ENCODE measurements at places on chromosomes 16 and 17.

DNA sequence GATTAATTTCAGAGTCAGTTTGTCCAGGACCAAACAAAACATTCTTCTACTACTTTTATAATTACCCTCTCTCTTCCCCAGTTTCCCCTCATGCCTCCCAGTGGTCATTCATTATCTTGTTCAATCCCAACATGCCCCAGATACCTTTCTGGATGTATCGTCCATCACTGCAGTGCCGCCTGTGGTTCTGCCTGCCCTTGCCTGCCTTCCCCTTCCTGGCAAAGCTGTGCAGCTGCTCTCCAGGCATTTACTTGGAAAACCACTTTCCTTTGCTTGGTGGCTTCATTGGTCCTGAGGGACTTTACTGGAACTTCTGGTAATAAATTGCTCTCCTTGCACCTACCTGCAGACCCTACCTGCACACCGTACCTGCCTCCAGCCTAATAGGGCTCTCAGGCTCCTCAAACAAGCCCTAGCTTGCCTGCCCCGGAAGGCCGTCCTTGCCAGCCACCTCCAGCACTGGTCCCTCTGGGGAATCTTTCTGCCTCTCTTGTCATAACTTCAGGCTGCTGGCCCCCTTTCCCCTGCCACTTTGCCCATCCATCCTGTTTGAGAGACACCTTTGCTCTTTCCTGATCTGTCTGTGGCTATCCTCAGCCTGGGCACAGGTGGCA, 19.5 kb upstream of the MSI2 start:
- no peak for DNase-seq

DNA sequence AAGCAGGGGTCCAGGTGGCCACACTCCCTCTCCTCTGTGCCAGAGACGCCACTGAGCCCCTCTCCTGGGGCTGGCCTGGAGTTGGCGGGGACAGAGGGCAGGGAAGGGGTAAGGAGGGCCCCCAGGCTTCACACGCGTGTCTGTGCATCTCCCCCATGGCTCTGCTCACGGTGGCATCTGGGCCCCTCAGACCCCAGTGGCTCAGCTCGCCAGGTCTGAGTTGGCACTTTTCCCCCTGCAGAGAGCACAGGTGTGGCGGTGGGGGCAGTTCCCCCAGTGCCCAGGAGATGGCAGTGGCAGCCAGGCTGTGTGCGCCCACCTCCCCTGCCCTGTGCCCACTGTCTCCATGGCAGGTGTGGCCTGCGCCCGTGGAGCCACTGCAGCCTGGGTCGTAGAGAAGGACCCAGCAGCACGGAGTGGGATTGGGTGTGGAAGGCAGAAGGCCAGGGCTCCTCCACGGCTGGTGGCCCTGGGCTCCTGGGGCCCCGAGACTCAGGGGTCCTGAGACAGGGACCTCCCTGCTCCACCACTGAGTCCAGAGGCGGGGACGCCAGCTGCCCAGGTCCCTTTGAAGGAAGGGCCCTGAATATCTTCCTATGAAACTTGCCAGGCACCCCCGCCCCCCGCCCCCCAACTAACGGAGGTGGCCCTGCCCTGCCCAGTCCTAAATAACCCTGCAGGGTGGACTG, 4.3 kb upstream of the APRT start:
- no peak for DNase-seq

DNA sequence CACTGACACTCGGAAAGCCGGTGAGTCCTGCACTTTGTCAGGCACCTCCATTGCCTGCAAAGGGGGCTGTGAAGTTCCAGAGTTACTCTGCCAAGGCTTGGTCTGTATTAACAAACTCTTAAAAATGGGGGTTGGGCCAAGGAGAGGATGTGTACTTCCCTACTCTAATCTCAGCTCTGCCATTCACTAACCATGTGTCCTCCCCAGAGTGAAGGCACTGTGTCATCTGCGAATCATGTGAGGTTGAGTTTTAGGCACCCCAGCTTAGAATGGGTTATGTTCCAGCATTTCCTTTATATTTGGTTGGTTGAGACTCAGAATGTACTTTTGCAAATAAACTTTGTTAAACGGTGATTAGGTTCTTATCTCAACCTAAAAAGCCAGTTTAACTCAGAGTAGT, 24.9 kb downstream of the ERCC4 start:
- DNase-seq = no peak

- DNase-seq = no peak
Observed at GRCh38 chr17:80504686-80505413, 28.4 kb upstream of the NPTX1 start.

GRCh38 chr17:64306850-64307463, 43.9 kb upstream of the TEX2 start:
- peak; percentile 42 for DNase-seq

DNA sequence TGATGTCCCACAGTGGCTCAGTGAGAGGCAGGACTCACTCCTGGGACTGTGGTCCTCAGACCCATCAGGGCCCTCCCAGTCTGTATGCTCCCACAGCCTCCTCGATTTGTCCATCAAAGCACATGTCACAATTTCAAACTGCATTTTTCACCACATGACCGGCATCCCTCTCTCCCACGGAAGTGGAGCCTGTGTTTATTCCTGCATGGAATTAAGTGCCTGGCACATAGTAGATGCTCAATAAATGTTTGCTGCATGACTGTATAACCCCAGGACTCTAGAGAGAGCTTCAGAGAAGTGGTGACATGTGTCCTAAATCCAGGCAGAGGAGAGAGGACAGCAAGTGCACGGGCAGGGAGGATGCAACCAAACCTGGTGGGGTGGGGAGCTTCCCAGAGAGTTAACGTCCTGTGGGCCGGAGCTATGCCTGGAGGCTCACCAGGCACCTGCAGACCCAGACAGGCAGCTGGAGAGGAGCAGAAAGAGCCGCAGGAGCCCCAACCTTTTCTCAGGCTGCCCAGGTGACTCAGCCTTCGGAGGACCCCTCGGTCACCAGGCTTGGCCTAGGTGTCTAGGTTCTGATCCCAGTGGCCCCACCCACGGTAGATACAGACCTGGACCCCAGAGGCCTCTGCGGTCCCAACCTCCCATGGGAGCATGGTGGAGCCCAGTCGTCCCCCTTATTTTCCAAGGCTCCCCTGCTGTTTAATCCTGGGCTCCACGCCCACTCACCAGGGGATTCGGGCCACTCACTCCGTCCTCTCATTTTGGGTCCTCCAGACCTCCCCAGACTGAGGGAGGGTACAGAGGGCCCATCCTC, 5.8 kb downstream of the CDH5 start:
- no peak for DNase-seq

- no peak for DNase-seq
Observed at GRCh38 chr17:40419559-40420331, 2.0 kb upstream of the TOP2A start.

DNA sequence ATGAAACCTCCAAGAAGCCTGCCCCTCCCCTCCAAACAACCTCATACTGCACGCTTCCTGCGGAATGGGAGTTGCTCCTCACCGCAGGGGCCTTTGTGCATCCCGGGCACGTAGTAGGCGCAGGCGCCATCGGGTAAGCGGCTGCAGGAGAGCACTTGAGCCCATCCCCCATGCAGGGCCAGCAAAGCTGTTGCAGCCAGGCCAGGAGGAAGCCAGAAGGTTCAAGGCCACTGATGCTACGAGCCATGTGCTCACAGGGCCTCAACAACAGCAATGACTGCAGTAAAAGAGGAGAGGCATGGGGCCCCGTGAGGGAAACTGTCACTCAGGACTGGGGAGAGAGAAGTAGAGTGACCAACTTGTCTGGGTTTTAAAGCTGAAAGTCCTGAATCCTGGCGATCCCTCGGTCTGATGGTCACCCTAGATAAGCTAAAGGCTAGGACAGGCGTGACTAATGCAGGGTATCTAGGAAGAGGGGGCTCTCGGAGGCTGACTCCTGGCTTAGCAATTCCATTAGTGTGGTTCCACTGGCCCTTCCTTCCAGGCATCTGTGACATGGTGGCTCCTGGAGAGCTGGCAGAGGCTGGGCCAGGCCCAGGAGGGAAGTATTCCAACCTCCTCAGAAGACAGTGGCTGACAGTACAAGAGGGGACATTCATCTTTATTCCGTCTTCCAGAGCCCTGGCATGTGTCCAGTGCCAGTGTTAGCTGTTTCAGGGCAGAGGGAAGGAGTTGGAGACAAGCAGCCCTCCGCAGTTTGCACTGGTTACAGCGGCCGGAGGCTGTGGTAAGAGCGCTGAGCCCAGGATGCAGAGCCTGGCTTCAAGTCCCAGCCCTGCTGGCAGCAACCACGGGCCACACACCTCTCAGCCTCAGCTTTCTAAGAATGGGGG, 20.8 kb downstream of the GOSR2 start:
- DNase-seq = peak; percentile 70

- DNase-seq = no peak
Observed at GRCh38 chr17:31493656-31494155, 102.2 kb downstream of the RAB11FIP4 start.

GRCh38 chr17:27906623-27907022, 13.5 kb upstream of the LYRM9 start:
- no peak for DNase-seq

DNA sequence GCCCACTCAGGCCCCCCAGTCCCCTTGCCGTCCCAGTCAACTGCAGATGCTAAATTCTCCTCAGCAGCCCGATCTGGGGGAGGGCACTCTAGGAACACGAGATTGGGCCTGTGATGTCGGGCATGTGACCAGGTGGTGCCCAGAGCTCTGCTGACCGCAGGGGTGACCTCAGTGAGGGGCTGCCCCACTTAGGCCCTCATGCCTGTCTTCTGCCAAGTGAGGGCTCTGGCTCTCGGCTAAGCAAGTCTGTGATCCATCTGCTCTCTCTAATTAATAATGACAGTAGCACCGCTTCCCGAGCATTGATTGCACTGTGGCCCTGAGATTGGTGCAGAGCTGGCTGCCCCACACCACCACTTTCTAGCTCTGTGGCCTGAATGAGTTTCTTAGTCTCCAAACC, 138.8 kb downstream of the MRM1 start:
- no peak for DNase-seq

GRCh38 chr17:81295676-81296381, 722 bp upstream of the SLC38A10 start:
- no peak for DNase-seq

GRCh38 chr16:11609474-11610120, 22.9 kb upstream of the LITAF start:
- DNase-seq = no peak

GRCh38 chr17:67983383-67983688, 12.9 kb downstream of the C17orf58 start:
- DNase-seq = no peak

DNA sequence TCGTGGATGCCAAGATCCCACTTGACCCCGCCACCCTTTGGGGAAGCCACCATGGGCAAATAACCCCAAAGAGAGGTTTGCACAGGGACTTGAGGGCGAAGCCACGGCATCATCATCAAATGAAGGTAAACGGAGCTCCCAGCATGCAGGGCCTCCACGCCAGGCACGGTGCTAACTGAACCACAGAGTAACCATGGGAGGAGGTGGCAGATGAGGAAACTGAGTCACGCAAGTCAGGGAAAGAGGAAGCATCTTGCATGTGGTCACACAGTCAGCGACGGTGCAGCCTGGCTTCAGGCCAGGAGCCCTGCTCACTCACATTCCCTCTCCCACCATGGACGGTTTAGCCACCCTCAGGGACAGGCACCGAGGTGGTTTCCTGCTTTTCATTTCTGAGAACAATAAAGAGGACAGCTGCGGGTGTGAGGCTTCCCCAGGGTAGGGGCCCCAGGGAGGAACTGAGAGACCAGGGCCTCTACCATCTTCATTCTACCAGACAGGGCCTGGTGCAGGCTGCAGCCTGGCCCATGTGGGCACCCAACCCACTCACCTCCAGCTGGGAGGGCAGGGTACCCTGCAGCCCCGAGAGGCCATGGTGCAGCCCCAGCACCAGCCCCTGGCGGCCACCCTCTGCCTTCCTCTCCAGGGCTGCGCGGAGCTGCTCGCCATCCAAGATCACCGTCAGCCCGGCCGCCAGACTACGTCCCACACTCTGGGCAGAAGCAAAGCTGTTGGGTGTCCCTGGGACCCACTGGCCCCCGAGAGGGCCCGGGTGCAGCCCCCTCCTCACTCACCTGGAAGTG, 78.3 kb downstream of the RMI2 start:
- no peak for DNase-seq

DNA sequence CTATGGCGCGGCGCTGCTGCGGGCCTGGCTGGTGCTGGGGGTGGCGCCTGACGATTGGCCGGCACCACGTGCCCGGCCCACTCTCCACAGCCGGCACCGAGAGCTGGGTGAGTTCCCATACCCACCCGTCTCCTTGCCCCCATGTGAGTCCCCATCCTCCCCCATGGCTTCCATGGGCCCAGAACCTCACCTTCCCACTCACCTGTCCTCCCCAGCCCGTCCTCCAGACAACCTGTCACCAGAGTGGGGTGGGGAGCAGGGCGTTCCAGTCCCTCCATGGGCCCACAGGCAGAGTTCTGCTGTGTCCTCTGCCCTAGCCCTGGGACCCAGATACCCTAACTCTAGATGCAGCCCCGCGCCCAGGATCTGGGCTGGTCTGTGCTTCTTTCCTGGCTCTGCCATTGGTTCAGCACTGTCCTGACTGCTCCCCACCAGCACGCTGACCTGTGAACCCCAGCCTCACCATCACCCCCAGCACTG, 5.5 kb downstream of the ARMC5 start:
- no peak for DNase-seq

- DNase-seq = no peak
Observed at GRCh38 chr16:4364196-4365013, 7.2 kb upstream of the VASN start.

GRCh38 chr16:30853758-30854157, 40.1 kb downstream of the BCL7C start:
- DNase-seq = no peak

- no peak for DNase-seq
Observed at GRCh38 chr16:84785843-84786581, 33.8 kb upstream of the CRISPLD2 start.

DNA sequence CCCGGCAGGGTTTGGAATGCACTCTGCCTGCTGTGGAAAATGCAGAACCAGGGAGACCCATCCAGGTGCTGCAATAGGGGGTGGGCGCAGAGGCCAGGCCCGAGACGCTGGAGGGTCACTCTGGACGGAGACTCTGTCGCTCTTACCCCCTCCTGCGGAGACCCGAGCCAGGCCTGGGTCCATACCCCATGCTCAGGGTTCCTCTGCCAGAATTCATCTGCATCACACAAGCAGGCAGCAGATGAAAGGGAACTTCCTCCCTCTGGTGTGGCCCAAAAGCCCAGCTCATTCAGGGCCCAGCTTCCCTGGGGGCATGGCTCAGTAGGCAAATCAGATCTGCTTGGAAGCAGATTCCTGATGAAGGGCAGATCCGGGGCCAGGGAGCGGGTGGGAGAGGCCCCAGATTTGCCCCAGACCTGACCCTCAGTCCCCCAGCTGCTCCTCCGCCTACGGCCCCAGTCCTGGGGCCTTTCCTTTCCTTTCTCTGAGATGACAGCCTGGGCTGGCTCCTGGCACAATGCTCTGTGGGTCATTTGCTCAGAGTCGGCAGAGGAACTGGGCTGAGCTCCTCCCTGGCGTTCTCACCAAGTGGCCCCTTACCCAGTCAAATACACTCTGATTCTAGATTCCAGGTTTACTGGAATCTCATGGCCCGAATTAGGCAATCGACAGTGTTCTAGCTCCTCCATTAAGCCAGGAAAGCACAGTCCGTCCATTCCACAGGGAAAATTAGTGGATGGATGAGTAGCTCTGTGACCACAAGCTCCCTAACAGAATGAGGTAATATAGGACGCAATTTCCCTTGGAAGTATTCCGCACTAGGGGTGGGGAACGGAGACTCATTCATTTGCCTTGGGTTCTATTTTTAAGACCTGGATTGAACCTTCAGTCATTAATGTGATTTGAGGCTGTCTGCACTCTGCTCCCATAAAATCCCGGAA, 19.1 kb upstream of the RASD1 start:
- no peak for DNase-seq

All from putamen (tissue), 1 donor.